Progenitor cell of endocrine pancreas (in vitro differentiated cells): ENCODE measurements at places on chromosomes 2 and 18. TPM values are rescaled to one million over a fixed set of nuclear protein-coding genes. Genes with fewer than 3 reads are reported as not detected.

DNA sequence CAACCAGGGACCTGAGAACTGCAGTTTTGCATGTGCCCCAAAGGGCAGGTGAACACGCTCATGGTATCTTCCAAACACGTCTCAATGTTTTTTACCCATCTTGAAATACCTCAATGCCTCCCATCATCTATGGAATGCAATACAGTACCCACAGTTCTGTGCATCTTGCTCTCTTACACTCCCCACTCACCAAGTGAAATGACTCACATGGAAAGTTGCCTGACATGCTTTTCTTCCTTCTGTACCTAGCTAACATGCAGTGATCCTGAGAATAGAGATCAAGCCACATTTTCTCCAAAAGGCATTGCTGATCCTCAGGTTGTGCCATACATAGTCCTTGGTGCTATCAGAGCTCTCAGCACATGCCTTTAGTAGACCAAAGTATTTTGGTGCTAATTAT, 373.9 kb downstream of the GPD2 start:
- no peaks in the 10 kb centered on the region for H3K4me1 ChIP-seq
- no peaks in the 10 kb centered on the region for H3K36me3 ChIP-seq
- DNase-seq = no peak
- no peaks in the 10 kb centered on the region for H3K27me3 ChIP-seq

GRCh38 chr2:219614076-219614860, 13.2 kb upstream of the SLC4A3 start:
- DNase-seq = no peak
- peaks cover 9% of the 10 kb centered on the region for H3K4me1 ChIP-seq
- no peak overlapping the region for H3K4me3 ChIP-seq
- H3K27ac ChIP-seq = no peak overlapping the region
- H3K36me3 ChIP-seq = peaks cover 10% of the 10 kb centered on the region

GRCh38 chr2:127085317-127085681, 21.7 kb downstream of the BIN1 start:
- no peak overlapping the region for H3K4me3 ChIP-seq
- H3K36me3 ChIP-seq = peaks cover 3% of the 10 kb centered on the region
- H3K4me1 ChIP-seq = peaks cover 37% of the 10 kb centered on the region

DNA sequence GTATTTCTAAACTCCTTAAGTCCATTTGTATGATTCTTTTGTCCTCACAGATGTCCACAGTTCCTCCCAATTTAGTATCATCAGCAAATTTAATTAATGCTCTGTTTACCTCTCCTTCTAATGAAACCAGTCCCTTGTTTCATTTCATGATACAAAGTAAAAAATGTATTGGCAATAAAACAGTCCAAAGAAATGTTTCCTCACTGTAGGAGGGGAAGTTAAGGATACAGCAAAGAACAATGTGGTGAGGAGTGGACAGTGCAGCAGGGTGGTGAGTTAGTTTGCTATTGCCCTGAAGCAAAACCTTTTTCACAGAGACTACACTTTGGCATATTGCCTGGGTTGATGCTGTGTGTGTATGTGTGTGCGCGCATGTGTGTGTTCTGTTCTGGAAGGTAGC, 401.5 kb downstream of the ARHGAP15 start:
- no peak overlapping the region for H3K4me3 ChIP-seq
- peaks cover 4% of the 10 kb centered on the region for H3K27me3 ChIP-seq
- H3K36me3 ChIP-seq = no peaks in the 10 kb centered on the region
- DNase-seq = no peak
- peaks cover under 1% of the 10 kb centered on the region for H3K4me1 ChIP-seq
- no peak overlapping the region for H3K27ac ChIP-seq

GRCh38 chr2:75344146-75344545, 144.8 kb upstream of the TACR1 start:
- H3K27ac ChIP-seq = no peak overlapping the region
- DNase-seq = no peak
- H3K27me3 ChIP-seq = no peaks in the 10 kb centered on the region
- no peak overlapping the region for H3K4me3 ChIP-seq

DNA sequence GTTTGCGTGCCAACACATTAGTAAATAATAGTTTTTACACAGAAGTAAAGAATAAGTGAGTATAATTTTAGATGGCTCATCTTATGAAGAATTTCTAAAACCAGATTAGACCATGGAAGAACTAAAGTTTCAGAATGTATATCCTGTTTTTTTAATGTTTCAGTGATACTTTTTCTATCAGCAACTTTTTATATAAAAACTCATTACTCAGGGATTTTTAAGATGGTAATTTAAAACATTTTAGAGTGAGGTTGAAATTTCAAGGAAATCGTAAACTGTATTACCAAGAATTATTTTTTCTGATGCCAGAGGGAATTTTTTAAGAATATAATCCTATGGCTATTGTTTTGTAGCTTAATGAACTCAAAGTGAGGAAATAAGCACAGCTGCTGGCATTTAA, 128.5 kb upstream of the FANCL start:
- no peak for DNase-seq
- no peaks in the 10 kb centered on the region for H3K4me1 ChIP-seq
- no peak overlapping the region for H3K4me3 ChIP-seq
- no peaks in the 10 kb centered on the region for H3K36me3 ChIP-seq
- no peaks in the 10 kb centered on the region for H3K27me3 ChIP-seq
- H3K27ac ChIP-seq = no peak overlapping the region

DNA sequence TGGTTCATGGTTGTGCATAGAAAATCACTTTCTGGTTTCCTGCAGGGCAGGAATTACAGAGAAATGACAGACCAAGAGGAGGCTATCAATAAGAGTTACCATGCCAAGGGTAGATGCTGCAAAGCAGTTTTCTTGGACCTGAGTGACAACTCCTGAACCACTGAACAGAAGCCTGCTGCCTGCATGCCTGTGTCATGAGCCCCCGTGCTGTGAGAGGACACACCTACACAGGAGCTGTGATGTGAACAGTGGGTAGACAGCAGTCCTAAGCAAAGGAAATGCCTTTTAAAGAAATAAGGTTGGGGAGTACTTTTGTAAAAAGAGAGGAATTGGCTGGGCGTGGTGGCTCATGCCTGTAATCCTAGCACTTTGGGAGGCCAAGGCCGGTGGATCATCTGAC, 54.2 kb upstream of the CREB1 start:
- DNase-seq = no peak
- no peak overlapping the region for H3K4me3 ChIP-seq
- no peak overlapping the region for H3K27ac ChIP-seq
- H3K36me3 ChIP-seq = no peaks in the 10 kb centered on the region
- H3K4me1 ChIP-seq = peaks cover 20% of the 10 kb centered on the region

DNA sequence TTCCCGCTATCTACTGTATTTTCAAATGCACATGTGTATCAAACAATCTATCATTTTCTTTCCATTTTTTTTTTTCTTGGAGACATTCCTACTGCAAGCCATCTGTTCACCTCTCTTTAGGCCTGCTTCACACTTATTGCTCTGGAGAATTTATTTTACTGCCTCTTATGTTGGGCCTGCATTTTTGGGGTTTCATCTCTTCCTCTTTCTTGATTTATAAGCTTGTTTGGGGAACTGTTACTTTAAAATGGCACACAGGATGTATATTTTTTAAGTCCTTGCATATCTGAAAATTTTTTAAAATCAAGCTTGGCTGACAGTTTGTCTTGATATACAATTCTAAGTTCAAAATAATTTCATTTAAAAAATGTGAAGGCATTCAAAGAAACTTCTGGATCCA, 3.5 kb upstream of the RAB27B start:
- H3K4me1 ChIP-seq = peaks cover 15% of the 10 kb centered on the region
- H3K27ac ChIP-seq = no peak overlapping the region
- H3K4me3 ChIP-seq = no peak overlapping the region
- H3K27me3 ChIP-seq = peaks cover 8% of the 10 kb centered on the region
- DNase-seq = no peak

DNA sequence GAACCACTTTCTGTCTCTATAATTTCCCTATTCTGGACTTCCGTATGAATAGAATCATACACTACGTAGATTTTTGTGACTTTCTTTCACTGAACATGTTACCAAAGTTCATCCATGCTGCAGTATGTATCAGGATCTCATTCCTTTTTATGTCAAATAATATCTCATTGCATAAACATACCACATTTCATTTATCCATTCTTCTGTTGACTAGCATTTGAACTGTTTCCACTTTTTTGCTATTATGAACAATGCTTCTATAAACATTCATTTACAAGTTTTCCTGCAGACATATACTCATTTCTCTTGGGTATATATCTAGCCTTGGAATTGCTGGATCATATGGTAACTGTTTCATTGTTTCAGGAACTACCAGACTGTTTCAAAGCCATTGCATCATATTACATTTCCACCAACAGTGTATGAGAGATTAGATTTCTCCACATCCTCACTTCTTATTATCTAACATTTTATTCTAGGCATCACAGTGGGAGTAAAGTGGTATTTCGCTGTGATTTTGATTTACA, 186.2 kb downstream of the DYM start:
- H3K27ac ChIP-seq = no peak overlapping the region
- H3K27me3 ChIP-seq = no peaks in the 10 kb centered on the region
- H3K4me3 ChIP-seq = no peak overlapping the region

- H3K4me3 ChIP-seq = no peak overlapping the region
- no peak for DNase-seq
- no peaks in the 10 kb centered on the region for H3K4me1 ChIP-seq
- H3K27ac ChIP-seq = no peak overlapping the region
- H3K36me3 ChIP-seq = peaks cover 28% of the 10 kb centered on the region
- H3K27me3 ChIP-seq = no peaks in the 10 kb centered on the region
Measured at GRCh38 chr2:208315081-208315788, 49.2 kb downstream of the PIKFYVE start.

- DNase-seq = no peak
- peak overlapping the region; percentile 51 for H3K27ac ChIP-seq
- H3K36me3 ChIP-seq = peaks cover 7% of the 10 kb centered on the region
- peaks cover 41% of the 10 kb centered on the region for H3K4me1 ChIP-seq
- no peaks in the 10 kb centered on the region for H3K27me3 ChIP-seq
Measured at GRCh38 chr2:167388497-167388896, 500.2 kb downstream of the XIRP2 start.

GRCh38 chr18:35095983-35096676, 54.9 kb downstream of the MAPRE2 start:
- H3K27ac ChIP-seq = no peak overlapping the region
- H3K27me3 ChIP-seq = no peaks in the 10 kb centered on the region
- peaks cover 6% of the 10 kb centered on the region for H3K36me3 ChIP-seq
- H3K4me3 ChIP-seq = no peak overlapping the region
- no peaks in the 10 kb centered on the region for H3K4me1 ChIP-seq
- no peak for DNase-seq

DNA sequence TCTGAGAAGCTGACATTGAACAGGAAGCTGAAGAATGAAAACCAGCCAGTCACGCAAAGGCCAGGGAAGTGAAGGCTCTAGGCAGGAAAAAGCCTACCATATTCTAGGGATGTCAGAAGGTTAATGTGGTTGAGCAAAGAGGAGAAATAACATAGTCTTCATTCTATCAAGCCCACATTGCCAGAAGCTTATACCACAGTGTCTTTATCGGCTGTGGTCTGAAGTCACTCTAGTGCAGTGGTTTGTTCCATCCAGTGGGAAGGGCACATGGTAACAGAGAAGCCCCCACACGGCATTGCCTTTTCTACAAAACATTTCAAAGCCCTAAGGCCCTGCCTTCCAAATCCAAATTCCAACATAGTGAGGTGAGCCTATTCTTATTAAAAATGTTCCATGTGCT, 311.3 kb downstream of the TNS1 start:
- no peak overlapping the region for H3K27ac ChIP-seq
- no peak for DNase-seq
- H3K4me1 ChIP-seq = no peaks in the 10 kb centered on the region
- no peaks in the 10 kb centered on the region for H3K36me3 ChIP-seq

DNA sequence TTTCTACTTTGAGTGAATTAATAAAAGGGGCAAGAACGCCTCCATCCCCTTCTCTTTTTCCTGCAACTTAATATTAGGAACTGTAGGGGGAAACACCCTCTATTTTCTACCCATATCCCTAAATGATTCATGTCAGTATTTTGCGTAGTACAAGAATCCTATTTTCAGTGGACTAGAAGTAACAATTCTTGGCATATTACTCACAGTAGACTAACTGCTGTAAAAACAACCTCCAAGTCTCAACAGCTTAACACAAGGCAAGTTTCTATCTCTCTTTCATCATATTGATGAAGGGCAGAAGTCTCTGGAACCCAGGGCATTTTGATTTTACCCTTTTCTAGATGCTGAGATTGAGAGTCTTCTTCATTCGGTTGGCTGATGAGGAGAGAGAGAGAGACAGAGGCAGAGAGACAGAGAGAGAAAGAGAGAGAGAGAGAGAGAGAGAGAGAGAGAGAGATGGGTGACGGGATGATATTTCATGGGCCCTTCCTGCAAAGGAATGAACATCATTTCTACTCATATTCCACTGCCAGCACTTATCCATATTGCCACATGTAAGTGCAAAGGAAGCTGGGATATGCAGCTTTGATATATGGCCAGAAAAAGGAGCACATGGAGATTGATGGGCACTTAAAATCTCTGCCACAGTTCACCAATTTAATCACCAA, 481.6 kb downstream of the LPIN1 start:
- no peak overlapping the region for H3K27ac ChIP-seq
- peaks cover 2% of the 10 kb centered on the region for H3K36me3 ChIP-seq
- H3K4me3 ChIP-seq = no peak overlapping the region
- no peak for DNase-seq

Gene STARD6
- not detected in 2 replicates for total RNA-seq

Gene TEX44
- not detected in 2 replicates for total RNA-seq

Gene GNLY
- not detected in 2 replicates for total RNA-seq

Gene ANKRD62
- not detected in 2 replicates for total RNA-seq
